Posterior cingulate gyrus (tissue), 11 donors: ENCODE measurements at places on chromosomes 5 and 9.

- no peak for DNase-seq
Measured at GRCh38 chr5:108945094-108945493, 197.4 kb downstream of the FER start.

- no peak for DNase-seq
Measured at GRCh38 chr9:114684036-114684435, 2.0 kb upstream of the TEX48 start.

- no peak for DNase-seq
Measured at GRCh38 chr9:34463901-34464232, 5.3 kb downstream of the DNAI1 start.

- DNase-seq: no peak
Measured at GRCh38 chr5:68110264-68110663, 105.3 kb upstream of the PIK3R1 start.

DNA sequence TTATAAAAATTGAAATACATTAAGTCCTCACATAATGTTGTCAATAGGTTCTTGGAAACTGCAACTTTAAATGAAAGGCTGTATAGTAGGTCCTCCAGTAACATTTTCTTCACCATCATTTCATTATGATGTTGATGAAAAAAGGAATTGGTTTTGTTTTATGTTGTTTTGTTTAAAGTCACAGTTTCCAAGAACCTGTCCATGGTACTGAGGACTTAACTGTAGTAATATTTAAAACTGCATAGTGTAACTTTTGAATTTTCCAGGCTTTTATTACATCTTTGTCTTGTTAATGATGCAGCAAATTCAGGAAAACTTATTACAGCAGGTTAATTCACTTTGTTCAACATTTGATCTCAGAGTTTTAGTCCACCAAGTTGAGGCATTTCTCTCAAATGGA is 11.6 kb downstream of the SECISBP2 start:
- no peak for DNase-seq

GRCh38 chr9:71249729-71250317 is 128.4 kb upstream of the TRPM3 start:
- DNase-seq: no peak

GRCh38 chr9:28781481-28781880 is 1208.2 kb upstream of the C9orf72 start:
- DNase-seq: no peak

DNA sequence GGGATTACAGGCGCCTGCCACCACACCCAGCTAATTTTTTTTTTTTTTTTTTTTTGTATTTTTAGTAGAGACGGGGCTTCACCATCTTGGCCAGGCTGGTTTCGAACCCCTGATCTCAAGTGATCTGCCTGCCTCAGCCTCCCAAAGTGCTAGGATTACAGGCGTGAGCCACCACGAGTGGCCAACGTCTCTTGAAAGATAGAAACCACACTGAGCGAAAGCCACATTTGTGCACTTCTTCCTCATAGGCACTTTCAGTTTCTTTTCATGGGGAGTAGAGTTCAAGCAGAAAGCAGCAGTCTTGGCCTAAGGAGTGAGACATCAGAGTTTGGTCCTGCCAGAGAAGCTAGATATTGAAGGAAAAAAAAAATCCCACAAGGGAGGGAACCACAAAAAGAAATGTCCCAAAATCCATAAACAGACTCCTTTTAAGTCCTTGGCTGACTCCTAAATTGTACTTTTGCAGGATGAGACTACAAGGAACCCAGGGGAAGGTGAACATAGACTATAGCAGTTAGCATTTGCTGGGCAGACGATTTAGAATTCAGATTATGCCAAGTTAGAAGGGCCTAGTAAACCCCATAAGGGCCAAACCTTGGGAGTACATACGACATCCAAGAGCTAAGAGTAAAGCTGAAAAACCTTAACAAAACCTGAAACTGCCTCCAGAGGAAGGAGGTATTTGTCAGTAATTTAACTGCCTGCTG is 43.9 kb upstream of the GLIPR2 start:
- no peak for DNase-seq

GRCh38 chr9:119304555-119304954 is 64.7 kb downstream of the BRINP1 start:
- no peak for DNase-seq

GRCh38 chr9:73230251-73230650 is 78.6 kb downstream of the ANXA1 start:
- no peak for DNase-seq

- DNase-seq: no peak
Measured at GRCh38 chr5:113450462-113450861, 15.7 kb upstream of the TSSK1B start.

GRCh38 chr9:4788703-4789102 is 4.0 kb upstream of the RCL1 start:
- DNase-seq: no peak

- DNase-seq: no peak
Measured at GRCh38 chr5:14231890-14232289, 88.7 kb downstream of the TRIO start.

- DNase-seq: no peak
Measured at GRCh38 chr5:139446956-139447779, 7.8 kb upstream of the DNAJC18 start.

GRCh38 chr5:96151891-96152290 is 190.2 kb upstream of the ELL2 start:
- DNase-seq: no peak
